Sigmoid colon (tissue), 7 donors: ENCODE measurements at places on chromosomes 4 and X. TPM values are rescaled to one million over a fixed set of nuclear protein-coding genes. Genes with fewer than 3 reads are reported as not detected.

The NEUROG2 gene
- polyA plus RNA-seq: not detected

The ETDA gene
- not detected for polyA plus RNA-seq

The ZDHHC15 gene
- polyA plus RNA-seq: under 0.01 TPM

The MAGIX gene
- 24.0 TPM for polyA plus RNA-seq

The SPATA4 gene
- polyA plus RNA-seq: not detected

The HEPH gene
- polyA plus RNA-seq: 58.4 TPM

The XKRX gene
- not detected for polyA plus RNA-seq
